G401 (cell line): ENCODE measurements at places on chromosomes 6 and 20.

GRCh38 chr6:121205569-121205968 lies 128.7 kb downstream of the TBC1D32 start:
- DNase-seq, result no peak

- DNase-seq, result no peak
Measured at GRCh38 chr6:112117554-112117953, 30.2 kb downstream of the FAM229B start.

DNA sequence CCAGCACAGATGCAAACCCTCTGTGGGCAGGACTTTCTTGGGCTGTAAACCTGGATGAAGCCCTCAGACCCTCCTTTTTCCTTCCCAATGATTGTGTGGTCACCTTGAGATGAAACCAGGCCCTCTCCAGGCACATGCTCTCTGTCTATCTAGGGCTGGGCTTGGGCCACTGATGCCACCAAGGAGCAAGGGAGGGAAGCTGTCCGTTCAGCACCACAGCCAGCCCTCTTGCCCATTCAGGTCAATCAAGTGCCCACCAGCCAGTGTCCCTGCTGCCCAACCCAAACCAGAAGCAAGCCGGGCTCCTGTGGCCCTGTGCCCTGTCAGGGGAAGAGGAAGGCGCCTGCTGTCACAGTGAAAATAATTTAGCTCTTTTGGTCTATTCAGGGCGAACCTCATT lies 8.0 kb downstream of the STMN3 start:
- DNase-seq, result no peak

- peak; percentile 25 for DNase-seq
Measured at GRCh38 chr6:97053643-97054411, 129.3 kb downstream of the KLHL32 start.

GRCh38 chr20:63085151-63085861 lies 78.5 kb upstream of the BHLHE23 start:
- DNase-seq, result no peak

- DNase-seq, result no peak
Measured at GRCh38 chr20:32528171-32528891, 56.8 kb downstream of the NOL4L start.

DNA sequence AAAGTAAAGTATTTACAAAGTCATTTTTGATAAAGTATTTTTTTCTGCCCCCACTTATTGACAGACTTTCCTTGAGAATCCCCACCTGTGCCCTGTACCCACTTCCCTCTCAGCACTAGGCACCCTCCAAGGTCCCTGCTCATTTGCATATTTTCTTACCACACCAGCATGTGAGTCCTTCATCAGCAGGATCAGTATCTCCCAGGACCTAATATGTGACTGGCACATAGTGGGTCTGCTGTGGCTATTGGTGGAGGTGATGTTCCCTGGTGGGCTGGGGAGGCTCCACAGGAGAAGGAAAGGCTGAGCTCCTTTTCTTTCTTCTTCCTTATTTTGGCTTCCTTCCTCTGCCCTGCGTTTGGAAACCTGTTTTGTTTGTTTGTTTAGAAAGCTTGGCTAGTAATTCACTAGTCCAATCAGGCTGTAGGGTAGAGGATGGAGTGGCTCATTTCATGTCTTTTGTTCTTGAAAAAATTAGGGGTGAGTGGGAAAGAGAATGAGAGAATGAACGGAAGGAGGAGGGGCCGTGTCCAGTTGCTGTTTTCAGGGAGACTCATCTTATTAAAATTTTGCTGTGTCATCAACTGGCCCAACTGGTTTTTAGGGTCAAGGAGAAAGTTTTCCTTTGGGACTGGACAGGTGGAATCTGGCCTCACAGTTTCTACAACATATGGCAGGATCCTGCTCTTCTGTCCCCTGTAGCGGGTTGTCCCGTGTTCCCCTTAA lies 2.8 kb upstream of the RNF24 start:
- no peak for DNase-seq

DNA sequence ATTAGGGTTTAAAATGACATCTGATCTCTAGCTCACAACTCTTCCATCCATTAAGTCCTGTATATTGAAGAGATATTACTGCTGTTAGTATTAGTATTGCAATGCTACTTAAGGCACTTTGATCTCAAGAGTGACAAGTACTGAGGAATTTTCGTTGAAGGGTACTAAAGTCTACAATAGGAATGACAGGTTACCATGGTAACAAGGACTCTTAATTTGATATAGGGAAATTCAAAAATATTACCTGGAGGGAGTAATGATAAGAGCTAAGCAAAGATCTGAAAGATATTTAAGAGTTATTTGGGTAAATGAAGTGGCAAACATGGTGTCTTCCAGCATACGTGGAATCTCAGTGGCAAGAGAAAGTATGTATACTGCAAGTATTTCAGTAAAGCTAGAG lies 518.0 kb upstream of the SLC35B3 start:
- DNase-seq, result no peak

- no peak for DNase-seq
Measured at GRCh38 chr20:62829231-62830230, 12.7 kb downstream of the COL9A3 start.

- DNase-seq, result no peak
Measured at GRCh38 chr6:29490552-29490951, 2.8 kb upstream of the MAS1L start.

DNA sequence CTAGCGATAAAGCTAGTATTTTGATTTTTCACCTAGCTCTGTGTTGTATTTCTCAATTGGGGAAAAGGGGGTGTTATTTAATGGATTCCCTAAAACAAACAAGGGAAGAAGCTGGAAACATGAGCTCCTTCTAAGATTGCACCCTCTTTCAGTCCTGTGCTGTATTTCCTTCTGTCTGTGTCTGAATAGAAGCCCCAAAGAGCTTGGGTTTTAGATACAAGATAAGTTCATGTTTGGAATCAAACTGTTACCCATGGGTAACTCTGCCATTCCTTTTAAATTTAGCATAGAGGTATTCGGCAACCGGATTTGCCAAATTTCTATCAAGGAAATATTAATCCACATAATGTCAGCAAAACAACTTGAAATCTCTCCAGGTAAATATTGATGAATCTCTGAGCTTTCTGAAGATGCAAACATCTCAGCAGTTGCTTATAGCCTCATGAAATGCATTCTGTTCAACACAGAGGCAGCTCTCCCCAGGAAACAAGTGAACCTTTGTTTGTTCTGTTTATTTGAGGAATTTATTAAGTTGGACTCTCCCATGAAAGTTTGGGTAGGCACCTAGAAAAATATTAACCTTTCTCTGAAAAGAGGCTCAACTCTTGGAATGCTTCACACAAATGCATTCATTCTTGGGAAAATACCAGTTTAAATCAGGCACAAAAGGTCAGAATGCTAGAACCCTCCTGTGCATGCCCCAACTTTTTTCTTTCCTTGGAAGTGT lies 9.9 kb upstream of the SCGN start:
- DNase-seq, result no peak

DNA sequence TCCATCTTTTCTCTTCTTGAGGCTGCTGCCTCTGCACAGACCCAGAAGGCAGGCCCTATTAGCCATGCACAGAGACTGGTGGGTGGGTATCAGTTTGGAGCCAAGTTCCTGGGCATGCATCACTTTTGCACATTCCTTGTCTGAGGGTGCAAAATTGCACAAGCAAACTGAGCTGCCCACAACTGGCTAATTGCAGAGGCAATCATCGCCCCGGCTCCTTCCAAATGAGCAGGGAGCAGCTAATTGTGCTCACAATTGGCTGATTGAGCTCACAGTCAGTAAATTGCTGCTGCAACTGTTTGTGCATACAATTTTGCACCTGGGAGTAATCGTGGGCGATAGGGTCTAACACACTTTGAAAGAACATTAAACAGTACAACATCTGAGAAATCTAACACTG lies 511.4 kb downstream of the DHX35 start:
- DNase-seq, result no peak

GRCh38 chr6:130625825-130626527 lies 201.2 kb upstream of the SMLR1 start:
- no peak for DNase-seq

- DNase-seq, result no peak
Measured at GRCh38 chr6:75084018-75084417, 121.8 kb downstream of the COL12A1 start.

GRCh38 chr6:4928426-4928825 lies 75.4 kb downstream of the RPP40 start:
- DNase-seq, result no peak

DNA sequence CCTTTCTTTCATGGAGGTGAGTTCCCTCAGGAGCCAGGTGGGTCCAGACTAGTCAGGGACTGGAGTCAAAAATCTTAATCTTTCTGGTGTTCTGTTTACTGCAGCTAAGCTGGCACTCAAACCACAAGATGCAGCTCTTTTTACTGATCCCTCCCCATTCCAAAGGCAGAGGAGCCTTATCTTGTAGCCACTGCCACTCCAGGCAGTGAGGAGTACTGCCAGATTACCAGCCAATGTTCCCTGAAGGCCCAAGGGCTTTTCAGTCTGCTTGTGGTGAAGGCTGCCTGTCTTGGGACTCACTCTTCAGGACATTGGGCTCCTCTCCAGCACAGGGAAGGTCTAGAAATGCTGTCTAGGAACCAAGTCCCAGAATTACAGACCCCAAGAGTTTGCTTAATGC lies 490.4 kb upstream of the ADGRB3 start:
- no peak for DNase-seq

GRCh38 chr20:60403105-60403741 lies 445.0 kb downstream of the CDH26 start:
- DNase-seq, result no peak

DNA sequence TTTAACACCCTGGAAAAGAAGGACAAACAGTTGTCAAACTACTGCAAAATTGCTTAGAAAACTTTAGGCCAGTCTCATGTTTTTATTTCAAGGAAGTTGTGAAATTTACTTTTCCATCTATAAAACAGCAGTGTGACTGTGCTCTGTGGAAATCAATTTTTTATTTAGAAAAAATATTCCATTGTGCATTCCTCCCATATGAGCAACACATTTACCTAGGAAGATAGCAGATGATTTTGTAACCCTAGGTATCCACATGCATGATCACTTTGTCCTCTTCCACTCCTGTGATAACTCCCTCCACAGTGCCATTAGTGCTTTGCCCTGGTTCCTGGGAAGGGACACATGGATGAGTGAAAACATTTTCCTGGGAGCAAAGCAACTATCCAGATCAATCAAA lies 70.0 kb upstream of the SHLD1 start:
- DNase-seq, result no peak

DNA sequence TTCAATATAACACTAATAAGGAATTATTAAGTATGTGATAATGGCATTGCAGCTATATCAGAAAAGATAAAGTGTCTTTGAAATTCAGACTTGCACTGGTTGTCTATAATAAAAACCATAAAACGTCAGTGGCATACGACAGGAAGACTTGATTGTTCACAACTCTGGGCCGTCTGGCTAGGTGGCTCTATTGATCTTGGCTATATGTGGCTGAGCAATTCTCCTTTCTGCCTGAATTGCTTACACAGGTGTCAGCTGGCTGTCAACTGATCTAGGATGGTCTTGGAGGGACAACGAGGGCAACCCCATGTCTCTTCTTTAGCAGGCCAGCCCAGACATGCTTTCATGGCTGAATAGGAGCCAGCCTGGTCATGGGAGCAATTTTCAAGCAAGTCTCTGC lies 359.1 kb downstream of the QKI start:
- DNase-seq, result no peak

GRCh38 chr6:39300739-39301138 lies 13.5 kb downstream of the KCNK17 start:
- DNase-seq, result no peak

DNA sequence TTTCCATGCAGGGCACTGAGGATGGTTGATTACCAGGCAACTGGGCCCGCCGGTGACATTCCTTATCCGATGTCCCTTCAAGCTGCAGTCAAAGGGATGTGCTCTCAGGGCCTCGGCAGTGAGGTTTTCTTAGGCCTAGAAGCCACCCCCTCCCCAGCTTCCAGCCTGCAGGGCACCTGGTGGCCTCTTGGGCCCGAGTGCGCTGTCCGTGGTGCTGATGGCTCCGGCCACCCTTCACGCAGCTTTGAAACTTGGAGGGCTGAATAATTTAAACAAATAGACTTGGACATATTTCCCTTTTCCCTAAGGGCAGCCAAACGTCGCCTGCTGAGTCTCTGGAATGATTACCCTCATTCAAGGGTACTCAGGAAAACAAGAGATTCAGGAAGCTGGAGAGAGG lies 8.9 kb upstream of the MLN start:
- DNase-seq, result no peak

DNA sequence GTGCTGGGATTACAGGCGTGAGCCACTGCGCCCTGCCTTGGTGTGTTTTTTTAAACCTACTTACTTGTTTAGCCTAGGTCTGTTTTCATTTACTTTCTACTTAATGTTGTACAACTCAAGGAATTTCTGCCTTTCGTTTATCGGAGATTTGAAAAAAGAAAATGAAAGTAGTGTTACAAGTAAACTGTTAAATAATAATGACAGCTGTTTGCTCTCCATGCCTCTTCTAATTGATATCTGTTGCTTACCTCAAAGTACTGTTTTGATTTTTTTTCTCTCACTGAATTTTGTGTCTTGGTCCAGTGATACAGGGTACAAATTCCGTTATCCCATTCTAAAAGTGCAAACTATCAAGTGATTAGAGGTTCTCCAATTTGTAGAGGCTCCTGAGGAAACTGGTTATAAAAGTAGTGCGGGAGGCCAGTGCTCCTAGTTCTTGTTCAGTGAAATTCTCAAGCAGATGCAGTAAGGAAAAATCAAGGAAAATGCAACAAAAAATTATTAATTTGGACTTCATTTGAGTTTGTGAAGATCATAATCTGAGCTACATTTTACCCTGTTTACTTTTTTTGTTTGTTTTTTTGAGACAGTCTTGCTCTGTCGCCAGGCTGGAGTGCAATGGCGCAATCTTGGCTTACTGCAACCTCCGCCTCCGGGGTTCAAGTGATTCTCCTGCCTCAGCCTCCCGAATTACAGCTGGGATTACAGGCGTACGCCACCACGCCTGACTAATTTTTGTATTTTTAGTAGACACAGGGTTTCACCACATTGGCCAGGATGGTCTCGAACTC lies 2.2 kb downstream of the UBR2 start:
- no peak for DNase-seq

GRCh38 chr6:40346246-40346645 lies 240.9 kb downstream of the LRFN2 start:
- DNase-seq, result no peak

- DNase-seq, result no peak
Measured at GRCh38 chr6:34514112-34514511, 42.0 kb downstream of the SPDEF start.

DNA sequence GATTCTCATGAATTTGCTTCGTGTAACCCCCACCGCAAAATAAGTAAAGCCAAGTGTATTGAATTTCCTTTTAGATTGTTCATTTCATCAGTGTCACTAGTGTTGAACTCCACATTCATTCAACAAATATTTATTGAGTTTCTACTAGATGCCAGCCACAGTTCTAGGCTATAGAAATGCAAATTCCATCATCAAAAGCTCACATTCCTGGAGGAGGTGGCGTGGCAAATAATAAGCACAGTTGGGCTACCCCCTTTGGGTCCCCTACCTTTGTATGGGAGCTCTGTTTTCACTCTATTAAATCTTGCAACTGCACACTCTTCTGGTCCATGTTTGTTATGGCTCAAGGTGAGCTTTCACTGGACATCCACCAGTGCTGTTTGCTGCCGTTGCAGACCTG lies 12.7 kb upstream of the ME1 start:
- DNase-seq, result no peak
